ENCODE measurements at places on chromosomes 16 and 17.
A peak's percentile ranks its signal among the peaks of the same experiment; 100 is the strongest.

- DNase-seq = no peak
Measured at GRCh38 chr16:53913099-53913870, 209.3 kb downstream of the FTO start.

DNA sequence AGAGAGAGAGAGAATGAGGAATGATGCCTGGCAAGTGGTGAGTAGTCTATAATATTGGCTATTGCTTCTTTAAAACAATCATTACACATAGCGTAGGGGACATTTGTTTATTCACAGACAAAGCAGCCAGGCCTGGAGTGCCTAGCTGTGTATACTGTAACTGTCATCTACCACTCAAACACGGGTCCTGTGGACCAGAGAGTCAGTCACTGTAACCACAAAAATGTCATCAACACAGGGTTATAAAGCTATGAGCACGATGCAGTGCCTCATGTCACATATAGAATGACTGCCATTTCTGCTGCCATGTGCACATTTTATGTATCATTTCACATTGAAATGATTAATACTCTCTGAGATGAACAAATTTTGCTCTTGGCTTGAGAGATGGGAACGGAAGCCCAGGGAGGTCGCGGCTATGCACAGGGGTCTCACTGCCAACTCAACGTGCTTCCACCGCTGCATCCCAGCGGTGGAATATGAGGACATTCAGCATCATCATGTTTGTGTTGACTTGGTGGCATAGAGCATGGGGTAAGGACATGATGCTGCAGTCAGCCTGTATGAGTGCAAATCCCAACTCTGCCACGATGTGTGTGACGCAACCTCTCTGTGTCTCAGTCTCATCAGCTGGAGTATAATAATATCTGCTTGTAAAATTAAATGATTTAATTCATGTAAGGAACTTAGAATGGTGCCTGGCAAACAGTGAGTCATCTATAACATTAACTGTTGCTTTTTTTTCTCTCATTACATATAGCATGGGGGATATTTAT is 3.3 kb downstream of the MT1H start:
- no peak for DNase-seq

GRCh38 chr16:87832741-87833502 is 36.4 kb downstream of the SLC7A5 start:
- DNase-seq = no peak

GRCh38 chr17:59786536-59787319 is 79.3 kb downstream of the VMP1 start:
- peak; percentile 53 for DNase-seq

DNA sequence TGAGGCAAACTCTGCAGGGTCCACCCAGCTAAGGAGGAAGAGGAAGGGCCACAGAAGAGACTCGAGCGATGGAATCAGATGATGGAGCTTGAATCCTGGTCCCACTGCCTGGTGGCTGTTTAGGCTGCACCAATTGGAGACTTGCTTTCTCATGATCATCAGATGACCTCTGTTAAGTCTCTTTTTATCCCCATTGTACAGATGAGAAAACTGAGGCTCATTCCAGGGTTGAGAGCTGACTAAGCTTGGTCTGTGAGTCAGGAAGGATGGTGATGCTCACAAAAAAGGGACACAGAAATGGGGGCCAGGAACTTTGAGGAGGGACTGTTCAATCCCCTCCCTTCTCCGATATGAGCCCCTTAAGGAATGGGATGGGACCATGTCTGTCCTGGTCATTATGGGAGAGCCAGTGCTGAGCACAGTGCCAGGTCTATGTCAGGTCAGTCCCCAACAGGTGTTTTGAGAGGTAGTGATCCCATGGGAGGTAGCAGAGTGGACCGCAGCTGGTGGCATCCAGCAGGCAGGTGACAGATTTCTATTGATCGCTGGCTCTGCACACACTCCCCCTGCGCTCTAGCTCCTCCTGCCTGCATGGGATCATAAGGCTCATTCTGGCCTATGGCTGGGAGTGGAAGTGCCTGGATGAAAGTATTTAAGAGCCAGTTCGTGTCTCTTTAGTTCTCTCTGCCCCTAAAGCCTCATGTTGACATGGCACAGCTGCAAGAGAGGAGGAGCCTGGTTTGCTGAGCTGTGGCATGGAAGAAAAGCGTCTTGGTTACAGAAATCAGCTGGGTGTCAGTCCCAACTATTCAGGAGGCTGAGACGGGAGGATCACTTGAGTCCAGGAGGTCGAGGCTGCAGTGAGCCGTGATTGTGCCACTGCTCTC is 27.2 kb downstream of the SNX20 start:
- DNase-seq = no peak

GRCh38 chr17:57782647-57783337 is 37.7 kb upstream of the CCDC182 start:
- no peak for DNase-seq

- peak; percentile 59 for DNase-seq
Measured at GRCh38 chr17:41334385-41335305, 16.0 kb downstream of the KRT33A start.

GRCh38 chr17:69047368-69048263 is 13.1 kb downstream of the ABCA9 start:
- no peak for DNase-seq

GRCh38 chr17:45336390-45337182 is 19.8 kb upstream of the MAP3K14 start:
- no peak for DNase-seq

DNA sequence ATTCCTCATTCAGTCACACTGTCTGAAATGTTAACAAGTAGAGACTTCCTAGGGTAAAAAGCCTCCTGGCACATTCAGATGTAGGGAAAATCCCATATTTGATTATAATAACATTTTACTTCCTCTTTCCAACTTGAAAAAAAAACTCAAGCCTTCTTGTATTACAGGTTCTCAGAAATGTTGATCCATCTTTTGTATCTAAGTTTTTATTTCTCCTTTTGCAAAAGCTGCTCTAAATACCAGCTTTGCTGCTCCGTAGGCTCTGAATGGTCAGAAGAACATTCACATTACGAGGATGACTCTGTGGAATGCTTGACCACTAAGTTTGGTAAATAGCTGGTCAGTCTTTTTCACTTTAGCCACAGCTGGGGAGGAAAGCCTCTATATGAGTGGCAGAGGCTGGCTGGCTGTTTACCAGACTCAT is 13.2 kb upstream of the HEATR6 start:
- no peak for DNase-seq

DNA sequence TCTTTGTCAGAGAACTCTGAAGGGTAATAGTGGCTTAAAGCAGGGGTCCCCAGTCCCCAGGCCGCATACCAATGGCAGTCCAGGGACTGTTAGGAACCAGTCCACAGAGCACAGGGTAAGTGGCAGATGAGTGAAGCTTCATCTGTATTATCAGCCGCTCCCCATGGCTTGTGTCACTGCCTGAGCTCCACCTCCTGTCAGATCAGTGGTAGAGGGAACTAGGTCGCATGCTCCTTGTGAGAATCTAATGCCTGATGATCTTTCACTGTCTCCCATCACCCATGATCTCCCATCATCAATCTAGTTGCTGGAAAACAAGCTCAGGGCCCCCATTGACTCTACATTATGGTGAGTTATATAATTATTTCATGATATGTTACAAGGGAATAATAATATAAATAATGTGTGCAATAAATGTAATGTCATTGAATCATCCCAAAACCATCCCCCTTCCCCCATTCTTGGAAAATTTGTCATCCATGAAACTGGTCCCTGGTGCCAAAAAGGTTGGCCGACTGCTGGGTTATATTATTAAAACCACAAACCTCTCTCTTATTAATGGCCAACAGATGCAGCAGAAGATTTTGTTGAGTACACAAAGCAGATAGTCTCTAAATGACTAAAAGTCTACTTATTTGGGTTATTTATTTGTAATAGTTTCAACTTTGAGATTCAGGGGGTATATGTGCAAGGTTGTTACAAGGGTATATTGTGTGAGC is 782.7 kb downstream of the CDH11 start:
- DNase-seq = no peak

DNA sequence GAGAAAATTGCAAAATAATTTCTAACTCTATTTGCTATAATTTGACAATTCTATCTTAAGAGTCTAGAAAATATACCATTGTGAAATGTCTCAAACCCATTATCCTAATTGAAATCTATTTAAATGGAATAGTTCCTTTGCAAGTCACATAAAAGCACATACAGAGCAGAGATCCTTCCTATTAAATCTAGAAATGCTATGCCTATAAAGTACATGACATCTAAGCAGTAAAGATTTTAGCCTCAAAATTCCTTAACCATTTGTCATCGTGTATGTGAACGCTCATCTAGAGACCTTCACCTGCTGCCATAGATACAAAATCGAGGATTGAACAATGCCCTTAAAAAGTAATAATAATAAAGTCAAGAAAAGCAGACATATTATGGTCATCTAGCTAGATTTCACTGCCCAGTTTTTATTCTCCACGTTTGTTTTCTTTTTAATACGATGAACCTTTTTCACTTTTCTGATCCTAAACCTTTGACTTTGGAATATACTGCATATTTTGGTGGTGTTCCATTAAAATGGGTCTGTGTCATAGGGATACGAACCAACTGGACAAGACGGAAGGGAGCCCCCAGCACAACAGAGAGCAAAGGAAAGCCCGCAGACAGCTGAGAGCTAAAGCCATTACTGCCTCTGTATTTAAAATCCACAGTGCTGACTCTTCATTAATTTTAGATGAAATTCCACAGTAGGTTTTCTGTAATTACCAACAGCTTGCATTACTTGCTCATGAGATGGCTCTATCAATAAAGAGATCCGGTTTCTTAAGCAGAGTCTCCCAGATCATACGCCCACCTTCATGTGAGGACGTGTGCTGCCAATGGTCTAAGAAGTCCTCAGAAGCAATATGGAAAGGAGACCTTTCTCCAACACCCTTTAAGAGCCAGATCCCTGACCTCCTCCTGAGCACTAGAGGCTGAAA is 17.6 kb downstream of the TEX2 start:
- DNase-seq = no peak

DNA sequence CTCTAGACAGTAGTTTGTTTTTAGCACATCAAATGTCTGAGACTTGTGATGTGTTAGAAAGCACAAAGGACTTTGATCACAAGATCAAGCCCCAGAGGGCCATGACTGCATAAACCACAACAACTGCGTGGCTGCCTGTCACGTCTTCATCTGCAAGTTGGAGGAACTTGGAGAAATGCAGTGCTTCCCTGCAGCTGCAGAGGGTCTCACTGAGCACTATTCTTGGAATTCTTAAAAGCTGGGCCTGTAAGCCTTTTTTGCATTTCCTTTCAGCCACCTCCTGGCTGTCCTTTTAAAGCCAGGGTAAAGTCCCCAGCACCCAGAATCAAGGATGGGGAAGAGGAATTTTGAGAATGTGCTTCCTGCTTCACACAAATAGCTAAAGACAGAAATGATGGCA is 431.3 kb downstream of the MAF start:
- DNase-seq = peak; percentile 6

DNA sequence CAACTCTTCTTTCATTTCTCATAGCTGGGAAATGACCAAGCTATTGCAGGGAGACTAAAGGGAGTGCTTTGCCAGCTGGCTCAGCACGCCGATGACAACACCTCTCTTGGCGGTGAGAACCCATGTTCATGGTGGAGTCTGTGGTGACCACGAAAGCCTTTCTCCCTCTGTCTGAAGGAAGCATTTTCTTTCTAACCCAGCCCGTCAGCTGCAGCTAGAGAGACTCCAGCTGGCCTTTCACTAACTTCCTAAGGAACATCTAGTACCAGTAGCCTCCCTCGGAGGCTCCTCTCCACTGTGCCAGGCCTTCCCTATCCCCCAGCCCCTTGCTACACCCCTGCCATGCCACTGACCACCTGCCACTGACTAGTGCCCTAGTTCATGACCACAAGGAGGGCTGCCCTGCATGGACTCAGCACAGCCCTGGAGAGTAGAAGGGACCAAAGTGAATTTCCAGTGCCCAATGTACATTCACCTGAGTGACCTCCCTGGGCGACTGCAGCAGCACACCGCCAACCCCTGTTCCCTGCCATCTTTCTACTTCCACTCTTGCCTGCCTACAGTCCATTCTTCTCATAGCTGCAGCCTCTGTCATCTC is 81.3 kb downstream of the CBLN1 start:
- no peak for DNase-seq

GRCh38 chr17:19020016-19020415 is 15.5 kb upstream of the FAM83G start:
- DNase-seq = no peak

- peak; percentile 26 for DNase-seq
Measured at GRCh38 chr16:21646091-21646490, 6.3 kb downstream of the IGSF6 start.

- no peak for DNase-seq
Measured at GRCh38 chr16:2860826-2861567, 3.0 kb upstream of the PRSS22 start.

DNA sequence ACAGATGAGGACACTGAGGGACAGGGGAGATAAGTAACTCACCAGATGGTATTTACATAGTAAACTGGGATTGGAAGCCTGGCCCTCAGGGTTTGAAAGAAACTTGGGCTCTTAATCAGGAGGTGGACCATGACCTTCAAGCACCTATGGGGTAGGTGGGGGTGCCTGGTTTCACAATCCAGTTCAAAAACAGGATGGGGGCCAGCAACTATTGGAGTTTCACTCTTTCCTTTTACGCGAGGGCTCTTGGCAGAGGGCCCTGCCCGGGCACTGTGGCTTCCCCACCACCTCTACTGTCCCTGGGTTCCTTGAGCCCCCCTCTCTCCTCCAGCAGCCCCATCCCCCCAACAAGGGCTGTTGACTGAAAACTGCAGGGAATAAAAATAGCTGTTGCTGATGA is 11.3 kb upstream of the PRR29 start:
- no peak for DNase-seq

DNA sequence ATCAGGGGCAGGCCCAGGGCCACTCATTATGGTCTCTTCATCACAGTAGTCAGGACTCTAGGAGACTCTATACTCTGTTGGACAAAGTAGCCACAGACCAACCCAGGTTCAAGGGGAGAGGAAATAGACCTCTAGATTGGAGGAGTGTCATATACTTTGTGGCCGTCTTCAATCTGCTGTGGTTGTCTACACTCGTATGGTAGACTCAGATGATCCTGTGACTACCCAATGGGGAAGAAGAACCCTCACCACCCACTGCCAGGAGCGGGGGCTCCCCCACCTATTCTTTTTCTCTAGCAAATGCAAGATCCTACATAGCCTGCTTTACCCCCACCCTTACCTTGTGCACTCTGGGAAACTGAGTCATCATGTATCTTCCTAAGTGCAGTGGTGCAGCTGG is 80.5 kb downstream of the KSR1 start:
- DNase-seq = no peak

GRCh38 chr17:2064980-2065785 is 10.3 kb downstream of the HIC1 start:
- DNase-seq = no peak

GRCh38 chr16:81445143-81445961 is 744 bp downstream of the CMIP start:
- DNase-seq = peak; percentile 25

DNA sequence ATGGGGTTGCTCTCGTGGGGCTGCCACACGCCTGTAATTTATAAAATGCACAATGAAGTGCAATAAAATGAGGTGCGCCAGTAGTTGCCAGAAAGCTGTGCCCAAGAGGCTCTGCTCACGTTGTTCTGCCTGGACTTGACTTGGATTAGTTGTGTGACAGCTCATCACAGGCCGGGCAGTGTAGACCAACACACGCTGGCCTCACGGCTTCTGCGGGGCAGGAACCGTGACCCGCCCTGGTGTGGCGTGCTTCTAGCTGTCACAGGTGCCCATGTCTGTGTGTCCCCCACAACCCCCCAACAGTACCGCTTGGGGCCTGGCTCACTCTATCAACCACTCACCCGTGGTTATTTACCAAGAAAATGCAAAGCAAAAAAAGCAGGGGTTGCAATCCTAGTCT is 112.2 kb upstream of the ZNF750 start:
- no peak for DNase-seq

GRCh38 chr16:2810651-2811050 is 6.4 kb upstream of the PRSS21 start:
- no peak for DNase-seq

GRCh38 chr17:7589891-7590691 is at the start of gene SOX15:
SOX15 (minus strand) TSS chr17:7590094; CDS start chr17:7589676, 418 bp downstream.
- no peak for DNase-seq
